ENCODE measurements at places on chromosomes 6 and 20.

DNA sequence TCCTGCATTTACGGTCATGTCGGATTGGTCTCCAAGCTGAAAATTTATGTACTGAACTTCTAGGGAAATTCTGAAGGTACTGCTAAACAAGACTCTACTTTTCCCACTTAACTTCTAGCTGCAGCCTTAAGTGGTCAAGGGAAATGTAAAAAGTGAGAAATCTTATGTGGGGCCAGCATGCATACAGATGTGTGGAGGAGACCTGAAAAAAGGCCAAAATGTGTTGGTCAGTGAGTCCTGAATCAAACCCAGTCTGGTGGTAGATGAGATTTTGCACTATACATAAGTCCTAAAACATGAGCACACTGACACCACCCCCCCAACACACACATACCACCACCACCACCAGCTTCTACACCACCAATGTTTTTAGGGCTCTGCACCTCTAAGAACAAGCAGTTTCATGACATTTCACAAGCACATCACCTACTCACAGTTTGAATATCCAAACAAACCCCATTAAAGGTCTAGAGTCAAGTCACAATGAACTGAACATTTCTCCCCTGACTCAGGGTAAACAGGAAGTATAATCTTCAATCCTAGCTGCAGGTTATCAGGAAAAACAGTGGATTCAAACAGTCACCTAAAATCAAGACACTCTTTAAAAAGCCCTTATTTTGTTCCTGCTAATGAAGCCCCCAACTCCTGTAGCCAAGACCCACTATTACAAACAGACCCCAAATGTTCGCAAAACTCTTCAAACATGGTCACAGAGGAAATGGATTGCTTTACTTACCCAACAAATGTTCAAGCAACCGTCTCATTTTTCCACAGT, 1.6 kb downstream of the ZMYND8 start:
- DNase-seq = no peak

- no peak for DNase-seq
These were observed 140.0 kb downstream of the TBC1D7 start for GRCh38 chr6:13188306-13188705.

DNA sequence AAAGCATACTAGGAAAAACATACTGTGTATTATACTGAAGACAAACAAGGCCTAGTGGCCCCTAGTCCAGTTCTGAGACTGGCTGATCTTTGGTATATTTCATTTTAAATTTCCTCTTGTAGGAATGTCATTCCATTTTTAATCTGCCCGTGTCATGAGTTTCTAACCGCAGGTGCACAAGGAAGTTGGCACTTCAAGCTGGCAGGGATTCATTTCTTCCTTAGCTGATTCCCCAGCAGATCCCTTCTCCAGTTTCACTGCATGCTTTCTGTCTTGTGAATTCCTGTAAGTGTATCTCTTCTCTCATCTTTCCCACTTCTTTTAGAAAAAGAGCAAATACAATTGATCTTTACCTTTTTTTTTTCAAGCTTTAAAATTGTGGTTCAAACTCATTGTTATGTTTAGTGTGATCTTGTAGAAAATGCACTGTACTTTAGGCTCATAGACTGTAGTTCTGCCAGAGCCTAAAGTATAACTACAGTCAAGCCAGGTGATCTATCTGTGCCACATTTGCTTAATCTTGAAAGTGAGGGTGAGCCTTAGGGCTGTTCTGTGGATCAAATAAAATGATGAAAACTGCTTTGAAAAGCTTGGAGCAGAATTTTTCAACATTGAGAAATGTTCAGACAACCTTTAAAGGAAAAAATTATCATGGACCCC, 37.0 kb downstream of the RNF217 start:
- no peak for DNase-seq

DNA sequence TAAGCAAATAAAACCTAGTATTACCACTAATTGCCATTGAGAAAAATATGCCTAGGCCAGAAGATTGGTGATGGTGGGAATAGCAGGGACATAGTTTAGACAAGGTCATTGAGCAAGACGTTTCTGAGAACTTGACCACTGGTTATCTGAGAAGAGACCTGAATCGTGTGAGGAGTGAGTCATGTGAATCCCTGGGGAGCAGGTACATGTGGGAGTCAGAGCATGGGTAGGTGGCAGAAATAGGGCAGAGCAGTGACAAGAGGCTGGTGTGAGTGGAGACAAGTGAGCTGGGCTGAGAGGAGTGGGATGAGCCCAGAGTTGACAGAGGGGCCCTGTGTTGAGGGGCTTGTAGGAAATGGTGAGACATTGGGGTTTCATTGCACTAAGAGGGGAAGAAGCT, 16.4 kb downstream of the MICA start:
- DNase-seq = no peak

GRCh38 chr6:166300357-166300987, 7.7 kb downstream of the PRR18 start:
- no peak for DNase-seq

DNA sequence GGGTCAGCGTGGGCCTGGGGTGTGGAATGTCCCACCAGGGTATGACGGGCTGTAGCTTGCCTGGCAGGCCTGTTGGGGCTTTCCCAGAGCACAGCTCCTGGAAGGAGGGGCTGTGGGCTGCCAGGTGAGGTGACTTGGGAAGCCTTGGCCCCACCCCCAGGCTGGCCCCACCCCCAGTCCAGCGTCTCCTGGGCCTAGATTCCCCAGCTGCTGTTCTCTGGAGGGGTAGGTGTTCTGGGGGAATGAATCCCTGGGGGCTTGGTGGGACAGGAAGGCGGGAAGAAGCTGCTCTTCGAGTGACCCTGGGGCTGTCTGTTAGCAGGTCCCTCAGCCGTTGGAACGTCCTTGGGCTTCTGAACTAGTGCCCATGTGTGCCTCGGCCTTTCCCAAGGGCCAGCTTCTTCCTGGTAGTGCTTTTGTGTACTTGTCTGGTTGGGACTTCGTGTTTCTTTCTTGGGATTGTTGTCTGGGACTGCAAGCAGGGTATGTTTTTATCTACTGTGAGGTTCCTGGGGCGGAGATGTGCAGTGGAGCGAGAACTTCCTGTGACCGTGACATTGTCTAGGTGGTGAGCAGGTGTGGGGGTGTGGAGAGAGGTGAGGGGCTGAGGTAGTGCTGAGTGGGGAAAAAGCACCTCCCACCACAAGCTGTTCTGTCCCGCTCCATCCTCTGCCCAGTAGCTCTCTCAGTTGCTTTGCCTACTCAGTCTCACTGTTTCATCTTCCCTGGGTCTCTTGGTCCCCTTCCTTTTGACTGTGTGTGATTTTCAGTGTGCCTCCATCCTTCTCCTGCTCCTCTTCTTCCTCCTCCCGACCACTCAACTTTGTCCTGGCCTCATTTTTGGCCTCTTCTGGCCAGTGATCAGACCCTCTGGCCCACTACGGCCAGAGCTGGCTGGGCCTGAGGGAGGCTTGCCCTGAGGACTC, 1.3 kb upstream of the DDR1 start:
- DNase-seq = no peak

GRCh38 chr20:56816349-56816748, 187.2 kb downstream of the TFAP2C start:
- no peak for DNase-seq

- no peak for DNase-seq
These were observed 135.5 kb downstream of the CDKAL1 start for GRCh38 chr6:20669571-20670314.

- no peak for DNase-seq
These were observed 332.3 kb downstream of the BCKDHB start for GRCh38 chr6:80438772-80439171.

GRCh38 chr6:95208621-95209020, 368.7 kb upstream of the MANEA start:
- no peak for DNase-seq

Data from sigmoid colon (tissue), 7 donors.